ENCODE measurements at places on chromosomes 5 and 9.

GRCh38 chr5:143435210-143435657, 31.7 kb upstream of the NR3C1 start:
- no peak for DNase-seq

DNA sequence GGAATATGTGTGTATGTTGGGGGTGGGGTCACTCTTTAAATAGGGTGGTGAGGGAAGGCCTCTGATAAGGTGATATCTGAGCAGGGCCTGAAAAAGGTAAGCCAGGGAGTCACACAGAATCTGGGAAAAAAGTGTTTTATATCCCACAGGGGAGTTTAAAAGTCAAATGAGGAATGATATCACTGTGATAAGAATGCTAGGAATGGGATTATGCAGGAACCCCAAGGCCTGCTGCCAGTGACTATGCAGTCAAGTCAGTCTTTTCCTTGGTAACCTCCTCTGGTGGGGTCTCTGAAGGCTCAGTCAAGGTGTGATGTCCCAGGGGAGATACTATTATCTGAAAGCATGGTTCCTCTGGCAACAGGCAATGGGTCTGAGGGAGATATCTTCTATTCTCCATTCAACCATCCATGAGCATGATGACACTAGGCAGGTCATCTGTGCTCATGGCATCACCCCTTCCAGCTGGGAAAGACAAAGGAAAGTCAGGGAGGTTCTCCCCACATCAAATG, 53.5 kb downstream of the GRIA1 start:
- DNase-seq = no peak

GRCh38 chr5:98065261-98065909, 708.1 kb upstream of the RGMB start:
- no peak for DNase-seq

DNA sequence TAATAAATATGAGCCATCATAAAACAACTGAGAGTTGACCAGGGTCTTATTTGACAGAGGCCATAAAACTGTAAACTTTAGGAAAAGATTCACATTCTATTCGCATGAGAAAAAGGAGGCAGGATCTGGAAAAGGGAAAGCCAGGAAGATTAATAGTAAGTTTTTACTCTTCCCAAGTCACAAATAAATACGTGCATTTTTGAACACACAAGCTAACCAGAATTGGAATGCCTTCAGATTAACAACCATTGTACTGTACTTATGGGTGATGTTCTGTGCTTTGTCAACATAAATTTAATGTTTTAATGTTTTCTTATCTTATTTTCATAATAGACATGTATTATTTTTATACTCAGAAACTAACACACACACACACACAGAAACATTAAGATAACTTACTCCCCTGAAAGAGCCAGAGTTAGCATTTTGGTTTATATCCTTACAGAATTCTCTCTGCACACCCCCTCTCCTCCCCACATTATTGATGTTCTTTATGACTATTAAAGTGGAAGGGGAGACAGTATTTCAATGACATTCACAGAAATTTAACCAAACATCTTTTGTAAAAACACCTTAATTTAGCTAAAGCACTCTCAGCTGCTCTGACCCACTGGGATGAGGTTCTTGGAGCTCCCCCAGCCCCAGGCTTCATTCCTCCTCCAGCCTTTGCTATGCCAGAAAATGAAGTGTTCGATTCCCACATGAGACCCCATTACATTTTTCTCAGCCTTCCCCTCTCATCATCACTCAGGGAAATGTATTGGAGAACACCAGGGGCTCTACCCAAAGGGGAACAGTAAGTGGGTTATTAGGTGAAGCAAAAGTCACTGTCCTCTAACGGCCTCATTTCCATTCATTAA, 155.5 kb downstream of the ESM1 start:
- no peak for DNase-seq

GRCh38 chr9:100394816-100395215, 32.1 kb upstream of the MSANTD3 start:
- no peak for DNase-seq

GRCh38 chr5:60207040-60207439, 313.5 kb upstream of the PDE4D start:
- DNase-seq = no peak

GRCh38 chr9:3541206-3541605, 15.4 kb upstream of the RFX3 start:
- no peak for DNase-seq

DNA sequence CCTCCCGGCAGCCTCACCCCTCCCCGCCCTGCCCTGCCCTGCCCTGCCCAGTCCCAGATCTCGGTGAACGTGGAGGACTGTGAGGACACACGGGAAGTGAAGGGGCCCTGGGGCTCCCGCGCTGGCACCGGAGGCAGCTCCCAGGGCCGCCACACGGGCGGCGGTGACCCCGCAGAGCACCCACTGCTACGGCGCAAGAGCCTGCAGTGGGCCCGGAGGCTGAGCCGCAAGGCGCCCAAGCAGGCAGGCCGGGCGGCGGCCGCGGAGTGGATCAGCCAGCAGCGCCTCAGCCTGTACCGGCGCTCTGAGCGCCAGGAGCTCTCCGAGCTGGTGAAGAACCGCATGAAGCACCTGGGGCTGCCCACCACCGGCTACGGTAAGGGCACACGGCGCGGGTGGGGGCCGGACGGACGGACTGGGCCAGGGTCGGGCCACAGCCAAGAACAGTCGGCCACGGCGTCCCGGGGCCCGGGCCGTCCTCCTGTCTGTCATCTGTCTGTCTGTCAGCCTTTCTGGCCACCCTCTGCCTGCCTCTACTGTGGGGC, 84.2 kb downstream of the KCNT1 start:
- no peak for DNase-seq

GRCh38 chr5:14587150-14587549, 5.6 kb downstream of the OTULINL start:
- DNase-seq = no peak

DNA sequence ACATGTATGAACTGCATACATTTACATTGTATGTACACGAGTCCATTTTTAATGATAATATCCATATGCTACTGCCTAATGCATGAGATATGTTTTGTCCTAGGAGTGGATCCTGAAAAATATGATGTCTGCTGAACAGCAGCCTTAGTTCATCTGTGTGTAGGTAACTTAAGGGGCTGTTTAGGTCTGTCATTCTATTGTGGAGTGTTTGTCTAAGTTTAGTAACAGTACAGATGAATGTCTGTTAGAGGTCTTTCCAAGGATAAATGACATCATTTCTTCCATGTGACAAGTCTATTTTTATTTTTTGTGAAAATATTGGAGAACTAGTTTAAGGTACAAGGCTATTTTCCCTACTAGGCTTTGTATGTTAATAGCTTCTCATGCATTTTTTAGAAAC, 22.6 kb upstream of the CCDC112 start:
- DNase-seq = no peak

DNA sequence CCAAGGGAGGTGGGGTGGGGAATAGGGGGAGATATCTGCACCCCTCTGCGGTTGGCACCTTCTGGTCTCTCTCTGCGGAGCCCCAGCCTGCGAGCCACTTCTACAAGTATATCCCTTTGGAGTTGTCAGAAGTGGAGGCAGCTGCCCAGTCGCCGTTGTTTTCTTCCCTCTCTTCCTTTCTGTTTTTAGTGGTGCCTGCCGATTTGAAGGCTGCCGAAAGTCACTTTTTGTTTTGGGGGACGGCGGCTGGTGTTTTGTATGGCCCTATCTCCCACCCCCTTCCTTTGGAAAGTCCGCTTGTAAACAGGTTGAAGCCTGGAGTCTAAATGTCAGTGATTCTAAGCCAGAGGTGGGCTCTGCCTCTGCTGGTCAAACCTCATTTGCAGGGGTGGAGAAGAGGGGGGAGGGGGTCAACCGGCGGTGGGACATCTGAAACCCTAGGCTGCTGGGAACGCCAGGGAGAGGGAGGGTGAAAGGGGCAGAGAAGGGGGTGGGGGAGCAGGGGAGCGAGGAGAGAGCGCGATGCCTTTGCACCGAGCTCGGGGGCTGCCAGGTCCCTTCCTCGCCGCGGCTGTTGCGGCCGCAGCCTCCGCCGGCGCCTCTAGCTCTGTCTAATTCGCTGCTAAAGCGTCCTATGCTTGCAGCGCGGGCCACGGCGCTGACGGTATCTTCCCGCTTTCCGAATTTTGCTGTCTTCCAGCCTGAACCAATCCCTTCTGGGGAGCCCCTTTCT, at the start of gene FGF10:
Gene FGF10, minus strand, starts transcription at position 331 of the 733 bp plus-strand sequence. CDS start 738 bp downstream, outside the sequence.
- no peak for DNase-seq

DNA sequence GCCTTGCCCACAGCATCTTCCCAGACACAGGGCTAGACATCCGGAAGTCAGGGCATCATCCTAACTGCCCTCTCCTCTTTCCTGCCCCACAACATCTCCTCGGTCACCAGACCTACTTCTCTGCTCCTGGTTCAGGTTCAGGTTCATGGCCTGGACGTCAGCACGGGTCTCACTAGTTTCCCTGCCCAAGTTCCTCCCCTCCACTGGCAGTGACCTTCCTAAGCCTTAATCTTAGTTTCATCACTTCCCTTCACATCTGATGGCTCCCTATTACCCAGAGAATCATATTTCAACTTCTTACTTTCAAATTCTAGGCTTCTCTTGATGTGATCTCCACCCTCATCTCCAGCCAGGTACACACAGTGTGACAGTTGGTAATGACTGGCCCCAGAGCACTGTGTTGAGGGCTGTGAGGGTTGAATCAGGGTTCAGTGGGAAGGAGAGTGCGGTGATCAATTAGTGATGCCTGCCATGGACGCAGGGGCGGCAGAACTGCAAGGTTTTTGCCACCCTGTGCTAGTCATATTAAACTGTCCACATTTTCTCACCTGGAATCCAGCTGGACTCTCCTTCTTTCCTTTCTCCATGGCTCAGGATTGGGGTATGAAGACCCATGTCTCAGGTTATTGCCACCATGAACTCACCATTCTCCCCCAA, 34.3 kb upstream of the CRB2 start:
- DNase-seq = no peak

DNA sequence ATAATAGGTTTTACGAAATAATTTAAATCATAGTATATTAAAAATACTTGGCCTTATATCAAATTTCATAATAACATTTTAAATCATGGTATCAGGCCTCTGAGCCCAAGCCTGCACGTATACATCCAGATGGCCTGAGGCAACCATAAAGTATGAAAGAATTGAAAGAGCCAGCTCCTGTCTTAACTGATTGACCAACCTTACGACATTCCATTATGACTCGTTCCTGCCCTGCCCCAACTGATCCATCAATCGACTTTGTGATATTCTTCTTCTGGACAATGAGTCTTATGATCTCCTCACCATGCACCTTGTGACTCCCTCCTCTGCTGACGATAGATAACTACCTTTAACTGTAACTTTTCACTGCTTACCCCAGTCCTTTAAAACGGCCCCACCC, 545.0 kb downstream of the MTRR start:
- DNase-seq = no peak

DNA sequence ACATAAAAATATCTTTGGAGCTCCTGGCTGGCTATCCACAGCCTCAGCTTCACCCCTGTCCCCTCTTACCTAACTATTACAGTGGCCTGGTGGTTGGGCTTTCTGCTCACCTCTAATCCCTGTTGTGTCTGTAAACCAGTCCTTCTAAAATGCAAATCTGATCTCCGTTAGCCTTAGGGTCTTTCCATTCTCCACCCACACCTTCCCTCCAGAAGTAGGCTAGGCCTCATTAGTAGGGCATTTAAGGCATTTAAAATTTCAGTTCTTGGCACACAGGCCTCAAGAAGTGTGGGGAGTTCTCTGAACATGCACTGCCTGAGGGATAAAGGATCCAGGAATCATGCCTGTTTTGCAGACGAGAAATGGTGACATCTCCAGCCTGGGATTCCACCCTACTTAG, 26.4 kb upstream of the STC2 start:
- DNase-seq = no peak

DNA sequence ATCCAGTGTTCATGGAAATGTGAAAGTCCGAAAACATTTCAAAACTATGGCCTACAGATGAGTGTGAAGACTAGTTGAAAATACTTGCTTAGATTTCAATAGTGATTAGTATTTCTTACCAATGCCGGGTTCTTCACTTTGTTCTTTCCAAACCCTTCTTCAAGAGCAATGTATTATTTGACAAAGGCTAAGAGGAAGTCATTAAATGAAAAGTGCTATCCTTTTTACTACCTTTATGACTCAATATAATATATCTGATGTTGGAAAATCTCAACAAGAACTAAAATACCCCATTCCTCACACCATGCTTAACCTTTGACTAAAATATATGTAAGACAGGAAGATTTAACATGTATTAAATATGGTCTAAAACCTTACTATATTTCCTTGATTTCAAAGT, 6.7 kb upstream of the MIER3 start:
- no peak for DNase-seq

- DNase-seq = no peak
These were observed 724.0 kb upstream of the ZNF608 start for GRCh38 chr5:125470280-125470902.

GRCh38 chr9:28563291-28563934, 990.1 kb upstream of the C9orf72 start:
- DNase-seq = no peak

- DNase-seq = no peak
These were observed 65.6 kb downstream of the POU5F2 start for GRCh38 chr5:93675460-93676450.

GRCh38 chr5:7039074-7039473, 325.8 kb downstream of the TENT4A start:
- no peak for DNase-seq

GRCh38 chr9:72280913-72281500, 84.0 kb downstream of the ZFAND5 start:
- DNase-seq = peak; percentile 69

- DNase-seq = no peak
These were observed 415.3 kb downstream of the CETN3 start for GRCh38 chr5:89994266-89994665.

GRCh38 chr5:75885849-75886596, 168.8 kb upstream of the POC5 start:
- DNase-seq = no peak

GRCh38 chr5:166768536-166768935, 1522.9 kb upstream of the WWC1 start:
- DNase-seq = no peak

DNA sequence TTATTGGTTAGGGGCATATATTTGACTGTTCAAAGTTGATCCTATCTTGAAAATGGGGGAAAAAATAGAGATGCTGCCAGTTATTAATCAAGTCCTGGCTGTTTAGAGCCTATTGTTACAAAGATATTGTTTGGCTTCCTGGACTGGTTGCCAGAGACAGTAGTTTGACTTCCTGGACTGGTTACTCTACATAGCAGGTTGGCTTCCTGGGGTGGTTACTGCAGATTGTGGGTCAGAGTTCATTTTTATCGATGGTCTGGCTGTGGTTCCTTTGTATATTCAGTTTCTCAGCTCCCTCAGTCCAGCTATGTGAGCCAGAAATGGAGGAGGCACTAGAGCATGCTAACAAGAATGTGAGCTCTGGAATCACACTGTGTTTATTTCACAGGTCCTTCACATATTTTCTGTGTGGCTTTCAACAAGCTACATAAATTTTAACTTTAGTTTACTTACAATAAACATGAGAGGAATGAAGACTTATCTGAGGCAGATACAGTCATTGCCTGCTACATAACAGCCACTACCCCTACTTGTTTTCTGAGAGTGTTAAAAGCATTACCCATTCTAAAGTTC, 137.6 kb downstream of the TRPM3 start:
- no peak for DNase-seq

GRCh38 chr9:96777426-96777864, 442 bp downstream of the ZNF510 start:
- DNase-seq = peak; percentile 18

All from RWPE1 (cell line).